ENCODE measurements at places on chromosomes 6 and 20.
A peak's percentile ranks its signal among the peaks of the same experiment; 100 is the strongest.

- no peak for DNase-seq
These were observed 451.5 kb downstream of the PLCB1 start for GRCh38 chr20:8583566-8584043.

GRCh38 chr6:13390658-13391057 lies 62.3 kb upstream of the TBC1D7 start:
- DNase-seq = no peak

DNA sequence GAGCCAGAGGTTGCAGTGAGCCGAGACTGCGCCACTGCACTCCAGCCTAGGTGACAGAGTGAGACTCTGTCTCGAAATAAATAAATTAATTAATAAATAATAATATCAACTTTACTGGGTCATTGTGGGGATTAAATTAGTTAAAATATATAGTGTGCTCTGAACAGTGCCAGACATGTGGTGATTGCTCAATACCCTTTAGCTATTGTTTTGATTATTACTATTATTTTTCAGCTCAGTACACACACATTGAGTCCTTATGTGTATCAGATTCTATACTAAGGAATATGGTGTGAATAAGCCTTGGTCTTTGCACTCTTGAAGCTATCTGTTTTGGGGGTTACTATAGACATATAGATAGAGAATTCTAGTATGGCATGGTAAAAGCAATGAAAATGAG lies 28.9 kb downstream of the TREML1 start:
- no peak for DNase-seq

DNA sequence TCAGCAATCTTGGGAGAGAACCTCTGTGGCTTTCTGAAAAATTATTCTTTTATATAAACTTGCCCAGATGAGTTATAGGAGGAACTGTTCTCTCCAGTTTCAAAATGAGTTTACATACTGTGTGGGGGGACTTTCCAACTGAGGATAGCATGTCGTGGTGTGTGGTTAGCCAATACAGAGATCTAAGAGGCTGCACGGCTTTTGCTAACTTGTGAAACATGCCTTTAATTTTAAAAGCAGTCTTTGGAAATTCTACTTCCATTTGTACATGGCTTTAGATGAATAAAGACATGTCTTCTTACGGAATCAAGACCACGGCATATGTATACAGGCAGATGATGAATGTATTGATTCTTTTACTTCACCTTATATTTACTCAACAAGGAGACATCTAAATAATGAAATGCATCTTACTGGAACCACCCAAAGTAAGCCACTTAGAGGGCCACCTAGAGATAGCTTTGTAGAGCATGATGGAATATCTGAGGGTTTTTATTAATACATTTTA lies 39.8 kb downstream of the HIVEP1 start:
- no peak for DNase-seq

- DNase-seq = peak; percentile 34
These were observed 4.5 kb downstream of the FOXO3 start for GRCh38 chr6:108565091-108565766.

GRCh38 chr20:57834306-57835073 lies 124.7 kb upstream of the PMEPA1 start:
- no peak for DNase-seq

DNA sequence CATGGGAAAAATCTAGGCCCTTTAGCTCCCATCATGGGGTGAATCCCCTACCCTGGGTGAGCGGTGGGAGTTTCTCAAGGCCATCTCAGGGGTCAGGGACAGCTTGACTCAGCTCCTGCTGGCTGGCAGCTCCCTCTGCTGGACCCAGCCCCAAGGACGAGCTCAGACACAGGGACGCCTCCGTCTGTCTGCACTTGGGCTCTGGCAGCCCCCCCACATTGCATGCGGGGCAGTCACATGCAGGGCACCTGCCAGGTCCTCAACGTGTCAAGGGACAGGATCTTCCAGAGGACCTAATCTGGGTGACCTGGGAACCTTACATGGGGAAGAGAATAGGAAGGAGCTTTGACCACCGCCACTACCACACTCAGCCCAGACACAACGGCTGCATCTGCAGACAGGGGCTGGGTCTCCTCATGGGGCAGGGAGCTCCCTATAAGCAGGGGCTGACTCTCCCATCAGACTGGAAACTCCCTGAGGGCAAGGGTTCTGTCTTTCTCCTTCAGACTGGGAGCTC lies 173.4 kb downstream of the MRPL14 start:
- no peak for DNase-seq

- no peak for DNase-seq
These were observed 2.4 kb downstream of the SNAI1 start for GRCh38 chr20:49985157-49985556.

GRCh38 chr6:15244620-15245360 lies 1.1 kb upstream of the JARID2 start:
- peak; percentile 78 for DNase-seq

DNA sequence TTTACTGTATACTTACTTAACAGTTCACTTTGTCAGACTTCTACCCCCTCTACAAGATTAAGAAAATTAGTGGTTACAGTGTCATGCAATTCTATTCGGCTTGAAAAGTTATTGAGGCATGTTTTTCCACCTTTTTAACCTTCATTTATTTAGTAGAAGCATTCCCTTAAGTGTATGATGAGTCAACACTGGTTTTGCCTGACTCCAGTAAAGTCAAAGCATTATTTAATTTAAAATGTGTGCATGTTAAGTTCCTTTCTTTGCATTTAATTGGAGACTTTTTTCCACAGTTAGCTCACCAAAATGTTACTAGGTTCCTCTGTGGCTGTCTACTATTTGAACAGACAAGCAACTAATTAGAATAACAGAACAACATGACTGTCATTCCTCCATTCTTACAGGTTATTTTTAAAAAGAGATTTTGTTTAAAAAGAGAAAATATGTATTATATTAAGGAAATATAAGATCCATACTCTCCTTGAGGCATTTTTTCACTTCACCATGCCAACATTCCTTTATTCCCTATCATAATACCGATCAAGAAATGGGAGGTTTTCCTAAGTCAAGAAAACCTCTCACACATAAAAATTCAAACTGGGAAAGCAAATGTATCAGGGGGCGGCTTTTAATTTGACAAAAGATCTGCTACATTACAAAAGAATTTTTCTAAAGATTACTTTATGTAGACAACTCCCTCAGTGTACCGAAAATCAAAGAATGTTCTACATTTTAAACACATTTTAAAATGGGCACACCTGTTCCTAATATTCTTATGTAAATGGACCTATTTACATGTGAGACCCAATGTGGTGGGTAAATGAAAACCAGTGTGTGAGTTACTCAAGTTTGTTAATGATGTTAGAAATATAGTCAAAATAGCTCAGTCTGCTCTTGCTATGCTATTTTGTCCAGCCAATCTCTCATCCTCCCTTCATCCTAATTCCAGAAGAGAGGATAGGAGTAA lies 361.2 kb downstream of the UTRN start:
- peak; percentile 7 for DNase-seq

DNA sequence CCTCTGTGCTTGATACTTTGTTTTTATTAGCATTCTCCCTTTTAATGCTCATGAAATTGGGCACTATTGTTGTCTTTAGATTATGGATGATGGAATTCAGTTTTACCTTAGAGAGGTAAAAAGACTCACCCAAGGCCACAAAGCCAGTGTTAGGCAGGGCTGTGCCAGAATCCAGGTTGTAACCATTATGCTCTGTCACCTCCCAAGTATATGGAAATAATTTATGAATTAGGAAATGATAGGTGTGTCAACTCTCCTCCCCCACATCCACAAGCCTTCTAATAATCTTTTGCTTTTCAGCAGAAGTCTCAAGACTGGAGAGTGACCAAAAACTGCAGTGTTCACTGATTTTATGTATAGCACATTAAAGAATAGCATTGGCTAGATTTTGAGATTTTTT lies 13.0 kb downstream of the DCBLD1 start:
- no peak for DNase-seq

DNA sequence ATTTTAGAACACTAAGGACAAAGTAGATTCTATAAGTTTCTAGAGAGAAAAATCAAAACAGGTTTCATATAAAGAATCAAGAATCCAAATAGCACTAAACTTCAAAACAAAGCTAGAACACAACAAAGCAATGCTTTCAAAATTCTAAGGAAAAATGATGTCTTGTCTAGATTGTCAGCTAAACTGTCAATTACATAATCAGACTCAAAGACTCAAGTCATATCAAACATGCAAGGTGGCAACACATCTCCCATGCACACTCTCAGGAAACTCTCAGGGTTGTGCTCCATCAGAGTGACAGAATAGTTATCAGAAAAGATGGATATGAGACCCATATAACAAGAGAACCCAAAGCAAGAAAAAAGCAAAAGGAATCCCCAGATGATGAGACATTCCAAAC lies 23.9 kb downstream of the HACE1 start:
- DNase-seq = no peak

GRCh38 chr6:130516604-130517003 lies 150.8 kb downstream of the TMEM200A start:
- no peak for DNase-seq

DNA sequence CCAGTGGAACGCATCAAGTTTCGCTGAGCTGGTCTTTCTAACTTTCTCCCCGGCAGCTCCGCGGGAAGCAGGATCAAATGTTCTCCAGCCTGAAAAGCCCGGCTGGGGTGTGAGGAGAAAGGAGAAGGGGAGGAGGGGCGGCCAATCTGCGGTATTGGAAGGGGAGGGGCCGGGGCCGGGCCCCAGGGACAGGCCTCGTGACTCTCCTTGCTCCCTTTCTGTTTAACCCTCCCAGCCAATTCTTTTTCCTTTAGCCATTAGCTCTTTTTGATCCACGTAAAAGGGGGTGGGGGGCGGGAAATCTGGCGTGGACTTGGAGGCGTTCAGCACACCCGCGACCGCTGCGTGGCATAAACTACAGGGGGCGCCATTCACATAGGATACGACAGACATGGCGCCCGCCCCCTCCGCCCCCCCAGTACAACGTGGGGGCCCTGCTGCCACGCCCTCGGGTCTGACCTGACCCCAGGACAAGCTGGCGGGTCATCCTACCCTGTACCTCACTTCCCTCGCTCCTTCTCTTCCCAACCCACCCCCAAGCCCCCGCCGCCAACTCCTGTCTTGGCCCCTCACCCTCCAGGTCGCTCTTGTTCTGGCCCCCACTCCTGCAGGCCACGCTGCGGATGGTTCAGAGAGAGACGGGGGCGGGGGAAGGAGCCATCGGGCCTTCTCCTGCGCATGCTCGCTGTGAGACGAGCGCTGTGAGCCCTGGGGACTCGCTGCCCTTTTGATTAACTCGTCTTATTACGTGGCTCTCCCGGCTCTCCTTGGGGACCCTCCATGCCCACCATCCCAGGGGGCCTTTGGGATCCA lies 7.8 kb upstream of the MDGA1 start:
- DNase-seq = peak; percentile 86

DNA sequence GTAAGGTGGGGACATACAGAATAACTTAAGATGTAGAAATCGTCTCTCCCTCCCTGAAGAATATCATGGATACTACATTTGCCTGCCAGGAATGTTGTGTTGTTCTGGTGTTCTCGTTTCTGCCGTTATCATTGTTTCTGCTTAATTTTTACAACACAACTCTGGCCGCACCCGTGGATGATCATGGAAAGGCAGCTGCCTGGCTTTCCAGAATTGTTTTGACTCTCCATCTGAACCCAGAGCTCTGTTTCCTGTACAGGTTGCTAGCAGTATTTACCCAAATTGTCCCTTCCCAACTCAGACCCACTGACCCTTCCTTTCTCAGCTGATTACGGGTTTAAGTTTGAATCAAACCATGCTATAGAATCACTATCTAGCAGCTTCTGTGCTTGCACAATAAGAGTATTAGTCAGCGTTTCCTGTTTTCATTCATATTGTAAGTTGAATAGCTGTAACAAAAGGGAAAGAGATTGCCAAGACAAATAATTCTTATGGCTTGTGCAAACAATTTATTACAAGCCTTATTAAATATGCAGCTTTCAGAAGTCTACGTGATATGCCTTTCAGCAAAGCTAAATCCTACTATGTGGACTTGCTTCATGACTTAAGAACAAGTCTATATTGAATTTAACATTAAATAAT lies 139.0 kb downstream of the MTHFD1L start:
- DNase-seq = peak; percentile 88

- peak; percentile 10 for DNase-seq
These were observed 909 bp downstream of the DNAAF9 start for GRCh38 chr20:3406481-3407039.

GRCh38 chr20:5612581-5613301 lies 137.5 kb upstream of the SHLD1 start:
- peak; percentile 37 for DNase-seq

DNA sequence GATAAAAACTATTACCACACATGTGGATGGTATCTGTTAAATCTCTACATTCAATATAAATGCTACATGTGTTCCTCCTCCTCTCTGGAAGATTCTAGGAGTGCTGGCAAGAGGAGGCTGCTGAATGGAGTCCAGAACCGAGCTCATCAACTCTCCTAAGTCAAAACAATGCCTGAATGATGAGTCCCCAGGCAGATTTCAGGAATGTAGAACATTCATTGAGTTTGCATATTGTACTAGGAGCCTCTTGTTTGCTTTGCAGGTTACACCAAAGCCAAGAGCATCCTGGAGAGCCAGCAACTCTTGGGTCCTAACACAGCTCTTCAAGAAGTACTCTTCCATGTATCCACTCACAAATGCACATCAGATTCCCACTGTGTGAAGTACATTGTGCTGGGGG lies 117.6 kb upstream of the UST start:
- peak; percentile 11 for DNase-seq

DNA sequence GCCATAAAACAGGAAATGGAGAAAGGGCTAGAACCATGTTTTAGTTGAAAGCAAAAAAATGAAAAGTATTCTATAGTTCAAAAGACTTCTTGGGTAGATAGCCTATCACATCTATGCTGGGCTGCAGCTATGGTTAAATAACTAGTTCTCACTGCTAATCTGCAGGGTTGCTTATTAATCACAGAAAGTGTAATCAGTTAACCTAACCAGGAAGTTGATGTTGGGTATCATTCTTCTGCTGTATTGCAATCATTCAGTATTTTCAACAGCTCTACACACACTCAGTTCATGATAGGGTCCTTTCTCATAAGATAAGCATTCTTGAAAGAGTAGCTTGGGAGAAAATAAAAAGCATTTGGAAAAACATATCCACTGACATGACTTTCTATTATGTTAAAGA lies 135.2 kb upstream of the TCF21 start:
- DNase-seq = no peak

- DNase-seq = peak; percentile 9
These were observed 13.2 kb upstream of the CST4 start for GRCh38 chr20:23702021-23702420.

GRCh38 chr20:62824476-62825332 lies 7.9 kb downstream of the COL9A3 start:
- peak; percentile 34 for DNase-seq

- DNase-seq = no peak
These were observed 26.2 kb downstream of the PDE7B start for GRCh38 chr6:135877666-135878065.
